ENCODE measurements at places on chromosomes 13 and 19.
A peak's percentile ranks its signal among the peaks of the same experiment; 100 is the strongest.

- no peak for DNase-seq
Observed at GRCh38 chr13:21218351-21219035, 42.0 kb downstream of the MRPL57 start.

GRCh38 chr13:35917252-35917941, 213.8 kb downstream of the DCLK1 start:
- no peak for DNase-seq

DNA sequence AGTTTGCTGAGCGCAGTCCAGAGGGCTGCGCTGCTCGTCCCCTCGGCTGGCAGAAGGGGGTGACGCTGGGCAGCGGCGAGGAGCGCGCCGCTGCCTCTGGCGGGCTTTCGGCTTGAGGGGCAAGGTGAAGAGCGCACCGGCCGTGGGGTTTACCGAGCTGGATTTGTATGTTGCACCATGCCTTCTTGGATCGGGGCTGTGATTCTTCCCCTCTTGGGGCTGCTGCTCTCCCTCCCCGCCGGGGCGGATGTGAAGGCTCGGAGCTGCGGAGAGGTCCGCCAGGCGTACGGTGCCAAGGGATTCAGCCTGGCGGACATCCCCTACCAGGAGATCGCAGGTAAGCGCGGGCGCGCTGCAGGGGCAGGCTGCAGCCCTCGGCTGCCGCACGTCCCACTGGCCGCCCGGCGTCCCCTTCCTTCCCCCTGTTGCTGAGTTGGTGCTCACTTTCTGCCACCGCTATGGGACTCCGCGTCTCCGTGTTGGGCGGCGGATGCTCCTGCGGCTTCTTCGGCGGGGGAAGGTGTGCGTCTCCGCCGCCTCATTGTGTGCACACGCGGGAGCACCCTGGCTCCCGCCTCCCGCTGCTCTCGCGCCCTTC, 772 bp downstream of the GPC6 start:
- peak; percentile 28 for DNase-seq

GRCh38 chr13:110371550-110372465, 64.7 kb downstream of the COL4A2 start:
- DNase-seq, result no peak

DNA sequence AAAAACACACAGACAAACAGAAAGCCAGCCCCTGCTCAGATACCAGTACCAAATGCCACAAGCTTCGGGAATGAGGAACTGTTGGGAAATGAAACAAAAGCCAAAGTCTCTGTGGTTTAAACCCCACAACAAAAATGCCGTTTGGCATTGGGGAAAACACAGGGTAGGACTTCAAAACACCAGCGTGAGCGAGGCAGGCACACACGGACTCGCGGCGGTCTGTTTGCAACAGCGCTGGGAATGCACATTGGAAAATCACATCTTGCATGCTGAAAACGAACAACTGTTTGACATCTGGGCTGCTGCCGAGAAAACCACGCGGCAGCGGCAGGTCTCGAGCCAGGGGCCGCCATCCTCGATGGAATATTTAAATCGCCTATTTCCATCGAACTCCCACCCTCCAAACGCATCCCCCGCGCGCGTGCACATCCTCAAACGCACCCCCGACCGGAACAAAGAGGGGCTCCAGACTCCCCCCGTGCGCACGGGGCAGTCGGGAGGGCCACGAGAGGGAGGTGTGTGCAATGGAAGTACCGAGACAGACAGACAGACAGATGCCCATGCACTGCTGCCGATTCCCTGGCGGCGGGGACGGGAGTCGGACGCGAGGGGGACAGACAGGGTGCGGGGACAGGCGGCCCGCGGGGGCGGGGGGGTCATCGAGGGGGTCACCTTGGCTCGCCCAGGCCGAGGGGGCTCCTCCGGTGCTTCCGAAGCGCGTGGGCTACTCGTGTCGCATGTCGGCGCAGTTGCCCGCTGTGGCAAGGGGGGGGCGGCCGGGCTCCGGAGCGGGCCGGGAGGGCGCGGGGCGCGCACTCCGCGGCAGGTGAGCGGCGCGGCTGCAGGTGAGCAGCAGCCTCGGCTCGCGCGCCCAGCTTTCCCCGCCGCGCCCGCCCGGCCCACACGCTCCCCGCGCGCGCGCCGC, at the start of gene GPR12:
GPR12 (minus strand) TSS at position 880 of the 925 bp plus-strand sequence. CDS start 959 bp downstream, outside the sequence.
- no peak for DNase-seq

- no peak for DNase-seq
Observed at GRCh38 chr13:27264648-27265047, 6.0 kb upstream of the RASL11A start.

DNA sequence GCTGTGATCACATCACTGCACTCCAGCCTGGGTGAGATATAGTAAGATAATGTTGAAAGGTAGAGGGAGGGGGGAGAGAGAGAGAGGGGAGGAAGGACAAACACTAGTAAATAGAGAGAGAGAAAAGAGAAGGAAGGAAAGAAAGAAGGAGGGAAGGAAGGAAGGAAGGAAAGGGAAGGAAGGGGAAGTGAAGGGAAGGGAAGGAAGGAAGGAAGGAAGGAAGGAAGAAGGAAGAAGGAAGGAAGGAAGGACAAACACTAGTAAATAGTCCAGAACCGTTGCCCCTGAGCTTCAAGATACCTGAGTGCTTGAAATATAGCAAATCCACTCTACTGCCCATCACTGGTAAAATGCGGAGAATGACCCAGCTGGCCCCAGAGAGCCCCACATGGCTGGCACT, 156.5 kb upstream of the ZNF507 start:
- no peak for DNase-seq
